Endothelial cell of umbilical vein (primary cell): ENCODE measurements at places on chromosomes 3 and 15.

DNA sequence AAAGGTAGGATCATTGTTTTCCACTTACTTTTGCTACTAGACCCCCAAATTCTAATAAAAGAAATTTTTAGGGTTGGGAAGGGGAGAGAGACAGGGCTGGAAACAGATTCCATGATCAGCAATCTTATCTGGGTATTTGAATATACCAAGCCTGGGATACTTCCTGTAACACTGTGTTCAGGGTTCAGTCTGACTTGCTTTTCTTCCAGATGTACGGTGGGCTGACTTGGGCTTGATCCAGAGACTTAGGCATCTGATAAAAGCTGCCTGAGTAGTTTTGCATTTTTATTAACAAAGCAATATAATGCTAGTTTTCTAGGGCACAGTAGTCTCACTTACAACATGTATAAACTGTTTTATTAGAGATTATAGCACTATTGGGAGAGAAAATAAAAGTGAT, 49.2 kb downstream of the KCNMB2 start:
- DNase-seq = no peak

- peak; percentile 79 for DNase-seq
These were observed 113.5 kb downstream of the FNDC3B start for GRCh38 chr3:172152874-172153273.

DNA sequence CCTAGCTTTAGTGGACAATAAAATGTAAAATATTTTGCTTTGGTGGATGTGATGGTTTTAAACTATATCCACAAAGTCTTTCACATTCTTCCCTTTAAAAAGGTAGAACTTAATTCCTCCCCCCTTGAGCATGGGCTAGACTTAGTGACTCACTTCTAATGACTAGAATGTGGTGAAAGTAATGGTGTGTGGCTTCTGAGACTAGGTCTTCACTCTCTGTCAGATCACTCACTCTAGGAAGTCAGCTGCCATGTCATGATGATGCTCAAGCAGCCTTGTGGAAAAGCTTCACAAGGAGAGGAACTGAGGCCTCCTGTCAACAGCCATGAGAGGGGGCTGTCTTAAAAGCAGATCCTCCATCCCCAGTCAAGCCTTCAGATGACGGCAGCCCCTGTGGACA, 4.2 kb downstream of the LRRC2 start:
- no peak for DNase-seq

DNA sequence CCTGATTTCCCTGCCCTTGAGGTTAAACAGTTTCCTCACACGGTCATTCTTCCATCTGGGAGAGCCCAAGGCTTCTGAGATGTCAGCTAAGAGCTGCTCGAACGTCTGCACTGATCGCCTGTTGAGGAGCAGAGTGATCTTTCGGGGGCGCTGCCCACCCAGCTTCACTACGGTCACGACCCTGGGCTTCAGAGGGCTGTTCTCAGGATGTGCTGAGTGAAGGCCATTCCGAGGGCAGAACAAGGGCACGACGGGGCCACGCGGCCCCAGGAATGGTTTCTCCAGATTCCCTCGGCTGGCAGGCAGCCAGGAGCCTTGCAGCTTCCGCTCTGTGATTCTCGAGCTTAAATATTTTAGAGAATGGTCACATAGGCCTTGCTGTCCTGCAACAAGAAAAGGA, 25.7 kb downstream of the DCLK3 start:
- no peak for DNase-seq

DNA sequence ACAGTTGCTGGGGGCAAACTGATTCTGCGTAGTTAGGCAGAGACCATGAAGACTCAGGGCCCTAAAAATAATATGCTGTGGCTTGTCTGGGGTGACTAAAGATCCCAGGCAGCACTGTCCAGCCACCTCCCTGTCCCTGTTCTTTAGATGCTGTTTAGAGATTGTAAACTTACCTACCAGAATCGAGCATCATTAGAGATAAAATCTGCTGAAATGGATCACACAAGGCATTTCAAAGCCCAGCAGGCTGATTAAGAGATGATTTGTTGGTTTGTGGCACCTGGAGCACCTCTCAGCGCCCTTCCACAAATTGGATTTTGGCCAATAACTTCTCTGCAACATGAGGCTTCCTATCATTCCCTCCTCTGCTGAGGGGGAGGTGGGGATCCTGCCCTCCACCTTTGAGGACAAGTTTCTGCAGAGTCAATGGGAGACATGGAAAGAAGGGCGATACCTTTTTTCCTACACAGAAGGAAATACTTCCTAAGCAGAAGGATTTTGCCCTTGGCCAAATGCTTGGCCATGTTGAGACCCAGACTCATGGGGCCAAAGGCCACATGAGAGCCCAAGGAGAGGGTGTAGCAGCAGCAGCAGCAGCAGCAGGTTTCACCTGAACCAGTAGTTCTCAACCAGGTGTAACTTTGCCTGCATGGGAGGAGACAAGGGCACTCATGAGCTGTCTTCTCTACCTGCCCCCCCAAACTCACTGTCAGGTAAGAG, 37.5 kb downstream of the SEMA5B start:
- no peak for DNase-seq

- no peak for DNase-seq
These were observed 348 bp upstream of the DPP8 start for GRCh38 chr15:65517866-65518207.

GRCh38 chr15:92831336-92831654, 68.8 kb upstream of the CHD2 start:
- DNase-seq = no peak

DNA sequence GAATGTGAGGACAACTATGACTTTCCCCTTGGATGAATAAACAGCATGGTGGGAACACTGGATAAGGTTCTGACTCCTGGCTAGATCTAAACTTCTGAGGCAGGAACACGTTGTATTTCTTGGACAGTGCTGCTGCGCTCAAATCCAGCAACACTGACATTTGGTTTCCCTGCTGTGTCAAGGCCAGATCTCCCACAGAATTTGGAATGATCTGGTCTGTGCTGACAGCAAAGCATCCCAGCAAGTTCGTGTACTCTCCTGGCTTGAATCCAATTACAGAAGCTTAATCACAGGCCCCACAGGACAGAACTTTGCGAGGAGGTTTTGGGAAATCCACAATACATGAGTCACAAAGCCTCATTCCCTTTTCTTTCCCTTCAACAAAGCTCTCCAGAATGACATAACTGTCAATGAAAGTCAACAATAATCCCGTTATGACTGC, 92.5 kb downstream of the ADAMTS9 start:
- DNase-seq = peak; percentile 77

- DNase-seq = no peak
These were observed 106.0 kb downstream of the PGPEP1L start for GRCh38 chr15:98901434-98902072.

DNA sequence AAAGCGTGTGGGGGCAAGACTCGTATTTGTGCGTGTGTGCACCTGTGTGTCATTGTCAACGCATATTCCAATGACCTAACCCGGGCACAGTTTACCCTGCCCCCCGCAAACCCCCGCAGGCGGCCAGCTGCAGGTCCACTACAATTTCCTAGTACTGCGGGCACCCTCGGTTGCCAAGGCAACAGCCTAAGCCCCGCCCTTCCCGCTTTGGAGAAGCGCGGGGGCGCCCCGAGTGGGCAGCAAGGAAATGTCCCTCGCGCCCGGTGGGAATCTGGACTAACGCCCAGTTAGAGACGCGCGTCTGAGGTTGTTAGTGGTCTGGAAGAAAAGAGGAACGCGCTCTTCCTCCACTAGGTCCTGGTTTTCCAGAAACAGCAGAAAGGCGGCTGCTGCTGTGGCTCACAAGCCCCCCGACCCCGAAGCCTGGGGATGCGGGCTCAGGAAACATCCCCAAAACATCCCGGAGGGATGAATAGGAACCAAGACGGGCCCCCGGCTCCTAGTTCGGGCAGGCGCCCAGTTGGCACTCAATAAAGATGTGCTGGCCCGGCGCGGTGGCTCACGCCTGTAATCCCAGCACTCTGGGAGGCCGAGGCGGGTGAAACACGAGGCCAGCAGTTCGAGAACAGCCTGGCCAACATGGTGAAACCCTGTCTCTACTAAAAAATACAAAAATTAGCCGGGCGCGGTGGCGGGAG, 1.1 kb downstream of the ABHD14A start:
- DNase-seq = peak; percentile 65

- DNase-seq = peak; percentile 85
These were observed 63.0 kb upstream of the CFAP161 start for GRCh38 chr15:81071120-81071519.

DNA sequence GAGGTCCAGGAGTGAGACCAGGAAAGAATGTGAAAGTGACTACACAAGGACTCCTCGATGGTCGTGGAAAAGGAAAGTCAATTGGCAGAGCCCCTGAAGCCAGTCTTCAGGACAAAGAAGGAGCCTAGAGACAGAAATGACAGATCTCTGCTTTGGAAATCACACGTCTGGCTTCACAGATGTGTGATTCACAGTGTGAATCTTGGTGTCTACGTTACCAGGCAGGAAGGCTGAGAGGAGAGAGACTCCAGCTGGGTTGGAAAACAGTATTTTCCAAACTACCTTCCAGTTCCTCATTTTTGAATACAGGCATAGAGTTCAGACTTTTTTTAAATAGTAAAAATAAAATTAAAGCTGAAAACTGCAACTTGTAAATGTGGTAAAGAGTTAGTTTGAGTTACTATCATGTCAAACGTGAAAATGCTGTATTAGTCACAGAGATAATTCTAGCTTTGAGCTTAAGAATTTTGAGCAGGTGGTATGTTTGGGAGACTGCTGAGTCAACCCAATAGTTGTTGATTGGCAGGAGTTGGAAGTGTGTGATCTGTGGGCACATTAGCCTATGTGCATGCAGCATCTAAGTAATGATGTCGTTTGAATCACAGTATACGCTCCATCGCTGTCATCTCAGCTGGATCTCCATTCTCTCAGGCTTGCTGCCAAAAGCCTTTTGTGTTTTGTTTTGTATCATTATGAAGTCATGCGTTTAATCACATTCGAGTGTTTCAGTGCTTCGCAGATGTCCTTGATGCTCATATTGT, 6.0 kb downstream of the CCR2 start:
- no peak for DNase-seq

GRCh38 chr15:64210371-64210770, 47.5 kb upstream of the PPIB start:
- DNase-seq = no peak

- DNase-seq = no peak
These were observed 31.4 kb downstream of the FLNB start for GRCh38 chr3:58039601-58040000.

GRCh38 chr3:74273091-74273490, 341.4 kb downstream of the CNTN3 start:
- DNase-seq = no peak

DNA sequence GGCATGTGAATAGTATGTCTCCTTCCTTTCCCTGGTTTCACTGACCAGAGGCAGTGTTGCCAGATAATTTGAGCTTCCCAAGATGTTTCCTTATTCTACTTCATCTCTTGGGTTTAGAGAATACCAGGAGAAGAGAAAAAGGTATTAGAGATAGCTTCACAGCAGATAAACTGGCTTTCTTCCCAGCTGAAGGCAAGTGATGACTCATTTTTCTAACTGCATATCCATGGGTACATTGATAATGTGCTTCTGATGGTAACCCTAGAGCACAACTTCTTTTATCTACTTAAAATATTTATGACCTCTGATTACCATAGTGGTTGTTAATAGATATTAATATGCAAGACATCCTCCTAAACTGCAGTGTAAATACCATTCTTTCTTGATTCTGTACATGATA, 34.6 kb upstream of the CMTM8 start:
- DNase-seq = peak; percentile 39
